Spleen (tissue), 13 donors: ENCODE measurements at places on chromosomes 13 and 19. TPM values are rescaled to one million over a fixed set of nuclear protein-coding genes. Genes with fewer than 3 reads are reported as not detected.

IZUMO2 gene
- not detected for total RNA-seq

- no peak overlapping the region for H3K27ac ChIP-seq
- H3K27me3 ChIP-seq: no peaks in the 10 kb centered on the region
- no peak for DNase-seq
Observed at GRCh38 chr13:37602733-37603381, 4.3 kb upstream of the POSTN start.

DNA sequence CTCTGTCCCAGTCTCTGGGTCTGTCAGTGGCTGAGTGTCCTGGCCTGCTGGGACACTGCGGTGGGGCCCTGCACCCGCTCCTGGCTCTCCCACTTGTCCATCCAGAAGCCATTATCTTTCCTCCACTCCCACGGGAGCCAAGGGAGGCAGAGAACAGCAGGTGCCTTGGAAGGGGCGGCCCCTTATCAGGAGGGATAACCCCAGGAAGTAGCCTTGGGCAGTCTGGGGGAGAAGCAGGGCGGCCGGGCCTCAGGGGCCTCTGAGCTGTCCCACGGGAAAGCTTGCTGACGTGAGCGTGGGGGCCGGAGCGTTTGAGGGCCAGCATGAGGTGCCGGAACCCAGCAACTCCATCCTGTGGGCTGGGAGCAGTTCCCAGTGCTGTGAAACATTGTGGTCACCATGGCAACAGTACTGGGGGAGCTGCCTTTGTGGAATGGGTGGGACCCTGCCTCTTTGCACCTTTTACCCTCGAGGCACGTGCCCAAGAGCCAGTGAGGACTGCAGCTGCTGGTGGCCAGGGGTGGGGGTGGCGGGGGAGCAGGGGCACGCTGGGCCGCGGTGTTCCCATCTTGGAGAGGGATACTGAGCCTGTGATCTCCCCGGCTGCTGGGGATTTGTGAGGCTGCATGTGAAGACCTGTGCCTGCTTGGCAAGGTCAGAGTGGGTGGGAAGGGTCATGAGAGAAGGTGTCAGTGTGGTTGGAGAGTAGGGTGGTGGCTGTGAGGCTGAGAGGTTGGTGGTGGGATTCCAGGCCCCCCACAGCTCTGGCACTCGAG, 20.9 kb downstream of the KLHL26 start:
- no peaks in the 10 kb centered on the region for H3K36me3 ChIP-seq
- peaks cover 23% of the 10 kb centered on the region for H3K4me1 ChIP-seq
- H3K27me3 ChIP-seq: no peaks in the 10 kb centered on the region
- peak overlapping the region; percentile 76 for H3K27ac ChIP-seq
- no peak for DNase-seq

DNA sequence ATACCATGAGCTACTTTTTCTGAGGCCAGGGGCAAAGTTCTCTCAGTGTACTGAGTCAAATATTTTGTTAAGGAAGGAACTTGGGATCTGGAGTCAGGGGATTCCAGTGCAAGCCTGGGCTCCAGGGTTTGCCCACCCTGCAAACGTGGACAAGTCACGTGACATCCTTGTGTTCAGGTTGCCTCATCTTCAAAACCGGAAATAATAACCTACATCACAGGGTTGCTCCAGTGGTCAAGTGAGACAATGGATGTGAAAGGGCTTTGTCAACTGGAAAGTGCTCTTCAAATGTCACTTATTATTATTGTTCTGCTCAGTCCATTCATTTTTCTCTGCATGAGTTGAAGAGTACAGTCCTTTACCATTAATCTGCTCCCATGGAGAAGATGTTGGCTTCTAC, 414.9 kb downstream of the COG6 start:
- H3K27ac ChIP-seq: no peak overlapping the region
- H3K4me1 ChIP-seq: peaks cover 8% of the 10 kb centered on the region
- no peak overlapping the region for H3K4me3 ChIP-seq
- H3K27me3 ChIP-seq: no peaks in the 10 kb centered on the region
- H3K36me3 ChIP-seq: no peaks in the 10 kb centered on the region

DNA sequence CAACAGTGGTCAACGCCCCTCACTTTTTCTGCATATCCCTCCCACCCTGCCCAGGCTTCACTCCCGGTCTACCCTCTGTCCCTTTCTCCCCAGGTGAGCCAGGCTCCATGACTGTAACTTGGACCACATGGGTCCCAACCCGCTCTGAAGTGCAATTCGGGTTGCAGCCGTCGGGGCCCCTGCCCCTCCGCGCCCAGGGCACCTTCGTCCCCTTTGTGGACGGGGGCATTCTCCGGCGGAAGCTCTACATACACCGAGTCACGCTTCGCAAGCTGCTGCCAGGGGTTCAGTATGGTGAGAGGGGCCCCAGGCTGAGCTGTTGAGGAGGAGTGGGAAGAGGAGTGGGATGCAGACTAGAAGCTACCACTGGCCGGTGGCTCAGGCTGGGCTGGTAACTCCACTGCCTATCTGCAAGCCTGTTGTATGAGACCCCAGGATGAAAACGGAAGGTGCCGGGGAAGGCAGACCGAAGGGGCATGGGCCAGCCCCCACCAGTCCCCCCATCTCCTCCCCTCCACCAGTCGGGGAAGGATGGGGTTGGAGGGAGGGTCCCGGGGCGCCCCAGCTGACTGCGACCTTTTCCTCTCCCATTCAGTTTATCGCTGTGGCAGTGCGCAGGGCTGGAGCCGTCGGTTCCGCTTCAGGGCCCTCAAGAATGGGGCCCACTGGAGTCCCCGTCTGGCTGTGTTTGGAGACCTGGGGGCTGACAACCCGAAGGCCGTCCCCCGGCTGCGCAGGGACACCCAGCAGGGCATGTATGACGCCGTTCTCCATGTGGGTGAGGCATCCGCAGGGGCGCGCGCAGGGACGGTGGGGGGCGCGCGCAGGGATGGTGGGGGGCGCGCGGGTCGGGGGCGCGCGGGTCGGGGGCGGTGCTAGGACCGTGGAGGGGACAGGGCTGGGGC, 14.4 kb downstream of the ACP7 start:
- H3K36me3 ChIP-seq: no peaks in the 10 kb centered on the region
- H3K4me3 ChIP-seq: no peak overlapping the region
- no peak overlapping the region for H3K27ac ChIP-seq
- H3K27me3 ChIP-seq: peaks cover 47% of the 10 kb centered on the region
- H3K4me1 ChIP-seq: no peaks in the 10 kb centered on the region
- no peak for DNase-seq
